Dorsolateral prefrontal cortex (tissue), 122 donors: ENCODE measurements at places on chromosomes 2 and 18. TPM values are rescaled to one million over a fixed set of nuclear protein-coding genes. Genes with fewer than 3 reads are reported as not detected.

Gene ZNF638
- total RNA-seq, result 247 TPM

Gene AQP12A
- not detected for total RNA-seq

Gene DSC3
- total RNA-seq, result not detected

Gene CHST9
- 1.3 TPM for total RNA-seq

Gene NCKAP5
- total RNA-seq, result 21.4 TPM

Gene SPP2
- total RNA-seq, result not detected

Gene HTR2B
- 0.19 TPM for total RNA-seq

Gene CCDC74B
- 7.8 TPM for total RNA-seq

Gene OXER1
- total RNA-seq, result 0.42 TPM

Gene RALBP1
- 54.9 TPM for total RNA-seq

DNA sequence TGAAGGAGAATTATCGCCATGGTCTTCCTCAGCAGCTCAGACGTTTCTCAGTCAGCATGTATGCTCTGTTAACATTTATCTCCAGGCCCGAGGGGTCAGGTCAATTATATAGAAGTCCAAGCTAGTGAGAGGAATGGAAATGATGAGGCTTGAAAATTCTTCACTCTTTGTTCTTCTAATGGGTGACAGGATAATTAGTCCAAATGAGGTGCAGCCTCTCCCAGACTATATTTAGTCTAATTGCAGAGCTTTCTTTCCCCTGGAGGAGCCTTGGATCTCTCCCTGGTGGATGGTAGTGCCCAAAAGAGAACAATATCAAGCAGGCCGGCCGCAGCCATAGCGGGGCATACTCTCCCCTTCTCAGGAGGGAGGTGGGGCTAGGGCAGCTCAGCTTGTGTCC lies 51.4 kb upstream of the DTNB start:
- DNase-seq, result no peak

DNA sequence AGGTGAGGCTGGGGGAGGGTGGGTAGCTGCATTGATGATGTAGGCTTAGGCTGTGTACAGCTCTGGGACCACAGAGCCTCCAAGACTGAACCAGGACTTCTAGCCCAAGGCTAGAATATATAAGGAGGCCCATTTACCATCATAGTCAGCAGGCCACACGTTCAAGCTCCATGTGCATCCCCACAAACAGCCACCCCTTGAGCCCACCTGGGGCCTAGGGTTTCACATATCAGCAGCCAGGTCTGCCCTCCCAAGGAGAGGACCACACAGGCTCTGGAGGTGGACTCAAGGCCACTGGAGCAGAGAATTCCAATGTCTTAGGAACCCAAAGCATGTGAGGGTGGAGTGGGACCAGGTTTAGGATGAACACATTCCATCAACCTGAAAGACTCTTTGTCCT lies 230.5 kb downstream of the TTC32 start:
- DNase-seq, result peak; percentile 50

GRCh38 chr2:144801325-144801724 lies 281.4 kb upstream of the ZEB2 start:
- no peak for DNase-seq

DNA sequence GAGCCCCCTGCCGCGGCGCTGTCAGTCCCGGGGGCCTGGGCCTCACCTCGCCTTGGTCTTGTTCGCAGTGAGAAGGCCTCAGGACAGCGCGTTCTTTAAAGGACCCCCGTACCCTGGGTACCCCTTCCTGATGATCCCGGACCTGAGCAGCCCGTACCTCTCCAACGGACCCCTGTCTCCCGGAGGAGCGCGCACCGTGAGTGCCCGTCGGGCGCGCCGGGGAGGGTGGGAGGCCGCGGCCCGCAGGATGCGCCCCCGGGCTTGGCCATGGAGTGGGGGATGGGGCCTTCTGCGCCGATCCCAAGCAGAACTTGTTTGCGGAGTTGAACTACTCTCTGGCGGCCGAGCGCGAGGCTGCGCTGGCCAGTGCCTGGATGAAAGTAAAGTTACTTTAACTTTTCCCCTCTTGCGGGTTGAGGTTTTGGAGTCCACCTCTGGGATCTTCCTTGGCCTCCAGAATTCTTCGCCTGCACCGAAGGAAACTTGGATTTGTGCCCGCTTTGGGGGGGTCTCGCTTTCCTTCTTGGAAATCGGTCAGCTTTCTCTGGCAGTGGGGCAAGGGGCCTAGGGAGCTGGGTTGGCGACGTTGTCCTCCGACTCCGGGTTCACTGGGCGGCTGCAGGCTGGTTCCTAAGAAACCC lies 1.2 kb downstream of the TCF7L1 start:
- DNase-seq, result no peak

DNA sequence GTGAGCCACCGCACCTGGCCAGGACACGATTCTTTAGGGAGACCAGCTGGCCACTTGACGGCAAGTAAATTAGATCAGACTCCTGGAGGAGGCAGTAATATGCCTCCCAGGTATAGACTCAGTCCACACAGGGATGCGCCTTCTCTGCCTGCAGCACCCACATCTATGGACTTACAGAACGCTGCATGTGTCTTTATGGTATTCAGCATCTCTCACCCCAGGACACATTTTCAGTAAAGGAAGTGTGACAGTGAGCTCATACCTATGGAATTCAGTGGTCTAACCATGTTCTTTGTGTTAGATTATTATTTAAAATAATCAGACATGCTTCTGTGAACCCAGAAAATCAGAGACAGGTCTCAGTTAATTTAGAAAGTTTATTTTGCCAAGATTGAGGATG lies 5.9 kb upstream of the NARS1 start:
- DNase-seq, result no peak

DNA sequence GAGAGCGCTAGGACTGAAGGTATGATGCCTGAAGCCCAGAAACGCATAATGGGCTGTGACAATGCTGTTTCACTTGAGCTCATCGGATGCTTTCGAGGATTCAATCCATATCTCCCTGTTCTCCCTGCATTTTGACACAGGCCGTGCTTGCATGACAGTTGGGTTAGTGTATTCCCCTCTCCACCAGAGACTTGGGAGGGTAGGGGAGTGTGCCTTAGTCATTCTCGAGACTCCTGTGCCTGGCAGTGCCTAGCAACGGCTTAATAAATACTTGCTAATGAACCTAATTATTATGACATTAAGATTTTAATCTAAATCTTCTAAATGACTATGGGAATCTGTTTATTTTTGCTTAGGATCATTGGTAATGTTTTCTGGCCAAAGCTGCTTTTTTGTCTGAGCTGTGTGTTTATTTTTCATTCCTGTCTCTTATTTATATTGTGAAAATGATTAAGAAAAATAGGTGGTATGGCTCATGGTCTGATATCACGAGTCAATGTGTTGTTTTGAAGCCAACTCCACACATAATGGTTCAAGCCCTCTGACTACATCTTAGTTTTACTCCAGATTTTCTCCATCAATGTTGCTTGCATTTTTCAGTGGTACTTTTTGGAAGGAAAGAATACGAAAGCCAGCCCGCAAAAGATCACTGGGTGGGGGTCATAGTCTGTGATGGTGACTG lies 61.3 kb downstream of the NEDD4L start:
- no peak for DNase-seq

- DNase-seq, result peak; percentile 72
Measured at GRCh38 chr2:217836901-217837491, 165.8 kb downstream of the TNS1 start.

GRCh38 chr2:47080888-47081301 lies 74.2 kb downstream of the STPG4 start:
- DNase-seq, result no peak

DNA sequence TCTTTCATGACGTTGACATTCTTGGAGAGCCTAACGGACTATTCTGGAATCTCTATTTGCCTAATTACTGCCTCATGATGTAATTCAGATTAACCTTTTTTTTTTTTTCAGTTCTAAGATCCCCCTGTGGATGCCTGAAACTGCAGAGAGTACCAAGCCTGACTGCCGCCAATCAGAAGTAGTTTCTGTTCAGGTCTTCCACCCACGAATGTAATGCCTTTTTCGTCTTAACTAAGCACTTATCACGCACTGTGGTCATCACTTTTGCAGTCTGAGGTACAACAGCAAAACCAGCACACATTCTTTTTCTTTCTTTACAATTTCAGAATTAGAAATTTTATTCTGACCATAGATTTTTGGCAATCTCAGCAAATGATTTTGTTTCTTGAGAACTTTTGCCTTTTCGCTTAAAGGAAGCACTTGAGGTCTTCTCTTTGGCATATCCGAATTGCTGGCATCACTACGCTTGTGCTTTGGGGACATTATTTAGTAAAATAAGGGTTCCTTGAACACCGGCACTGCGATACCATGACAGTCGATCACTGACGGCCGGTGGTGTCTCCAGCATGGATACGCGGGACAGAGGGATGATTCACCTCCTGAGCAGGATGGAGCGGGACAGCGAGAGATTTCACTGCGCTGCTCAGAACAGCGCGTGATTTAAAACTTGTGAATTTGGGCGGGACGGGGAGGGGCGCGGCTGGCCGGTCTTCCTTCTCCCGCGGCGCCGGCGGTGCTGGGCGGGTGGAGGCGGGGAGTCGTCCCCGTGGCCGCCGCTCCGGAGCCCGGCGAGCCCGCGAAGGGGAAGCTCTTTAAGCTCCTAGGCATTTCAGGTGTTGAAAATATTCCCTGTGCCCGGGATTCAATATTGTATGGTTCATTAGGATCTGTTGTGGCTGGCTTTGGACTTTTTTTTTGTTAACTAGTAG lies 32.0 kb upstream of the GPR55 start:
- DNase-seq, result no peak

DNA sequence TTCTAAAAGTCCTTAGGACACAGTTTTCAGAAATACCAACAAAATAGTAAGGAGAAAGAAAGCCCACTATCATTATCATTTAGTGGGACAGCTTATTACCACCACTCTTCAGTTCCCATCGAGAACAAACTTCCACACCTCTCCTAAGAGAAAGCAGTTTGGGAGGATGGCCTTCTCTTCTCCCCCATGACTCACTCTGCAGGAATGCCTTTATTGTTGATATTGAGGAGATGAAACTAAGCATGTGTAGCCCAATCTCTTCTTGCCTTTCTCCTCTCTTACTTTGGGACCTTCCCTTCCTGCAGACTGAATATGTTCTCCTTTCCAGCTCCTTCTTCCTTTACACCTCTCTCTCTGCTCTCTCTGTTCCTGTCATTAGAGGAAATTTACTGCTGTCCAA lies 30.0 kb upstream of the ERMN start:
- no peak for DNase-seq

GRCh38 chr18:62343316-62343715 lies 18.2 kb downstream of the TNFRSF11A start:
- DNase-seq, result no peak

GRCh38 chr2:208125251-208125650 lies 927 bp upstream of the CRYGD start:
- DNase-seq, result no peak

- DNase-seq, result no peak
Measured at GRCh38 chr18:70337139-70337972, 48.5 kb downstream of the SOCS6 start.

GRCh38 chr2:186949726-186950256 lies 100.8 kb upstream of the ZSWIM2 start:
- no peak for DNase-seq

- peak; percentile 15 for DNase-seq
Measured at GRCh38 chr2:232439758-232440135, 16.2 kb upstream of the ALPI start.

DNA sequence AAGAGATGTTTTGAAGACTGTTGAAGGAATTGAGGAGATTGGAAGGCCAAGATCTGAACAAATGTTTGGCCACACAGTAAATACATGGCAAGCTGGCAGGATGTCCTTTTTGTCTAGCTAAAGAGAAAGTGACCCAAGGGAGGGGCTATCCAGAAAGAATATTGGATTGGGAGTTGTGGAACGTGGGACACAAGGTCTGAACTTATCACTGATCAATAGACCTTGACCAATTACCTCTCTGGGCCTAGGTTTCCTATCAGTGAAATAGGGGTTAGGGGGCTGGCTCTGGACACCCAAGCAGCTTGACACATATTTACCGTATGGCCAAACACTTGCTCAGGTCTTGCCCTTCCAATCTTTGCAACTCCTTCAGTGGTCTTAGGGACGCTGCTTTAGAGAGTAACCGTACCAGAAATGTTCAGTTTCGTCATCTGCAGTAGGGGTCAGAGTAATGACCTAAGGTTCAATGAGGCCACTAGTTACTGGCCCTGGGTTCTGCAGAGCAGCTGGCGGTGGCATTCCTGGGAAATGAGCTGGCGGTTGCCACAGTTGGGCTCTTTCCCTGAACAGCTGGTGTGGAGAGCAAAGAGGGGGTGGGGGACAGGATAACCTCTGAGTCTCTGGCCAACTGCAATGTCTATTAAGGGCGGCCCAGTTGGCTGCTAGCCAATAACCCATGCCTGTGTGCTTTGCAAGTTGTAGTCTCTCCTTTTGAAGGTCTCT lies 70.1 kb upstream of the STPG4 start:
- no peak for DNase-seq

DNA sequence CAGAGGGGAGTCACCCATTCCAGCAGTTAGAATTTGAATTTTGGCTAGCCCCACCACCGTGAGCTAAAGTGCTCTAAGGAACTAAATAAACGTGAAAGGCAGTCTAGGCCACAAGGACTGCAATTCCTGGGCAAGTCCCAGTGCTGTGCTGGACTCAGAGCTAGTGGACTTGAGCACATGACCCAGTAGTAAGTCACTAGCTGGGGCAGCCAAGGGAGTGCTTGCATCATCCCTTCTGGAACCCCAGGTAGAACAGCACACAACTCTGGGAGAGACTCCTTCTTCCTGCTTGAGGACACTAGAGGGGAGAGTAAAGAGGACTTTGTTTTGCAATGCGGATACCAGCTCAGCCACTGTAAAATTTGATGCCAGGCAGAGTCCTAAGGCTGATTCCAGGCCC lies 672.2 kb downstream of the CPS1 start:
- DNase-seq, result no peak

GRCh38 chr2:49770919-49771318 lies 616.6 kb upstream of the FSHR start:
- peak; percentile 64 for DNase-seq

DNA sequence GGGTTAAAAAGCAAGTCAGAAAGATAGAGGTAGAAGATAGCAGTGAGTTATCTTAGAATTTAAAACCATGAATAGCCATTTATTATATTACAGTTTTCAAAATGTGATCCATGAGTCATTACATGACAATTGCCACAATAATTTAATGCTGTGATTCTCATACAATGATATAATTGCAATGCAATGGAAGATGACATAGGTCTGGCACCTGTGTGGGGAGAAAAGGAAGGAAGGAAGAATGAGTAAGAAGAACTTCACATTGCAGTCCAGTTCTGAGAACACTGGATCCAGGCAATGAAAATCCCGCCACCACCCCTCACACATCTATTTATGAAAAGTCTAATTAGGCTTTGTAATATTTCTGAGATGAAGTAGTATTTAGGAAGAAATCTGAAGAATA lies 738.1 kb upstream of the LINC00305 start:
- DNase-seq, result no peak

DNA sequence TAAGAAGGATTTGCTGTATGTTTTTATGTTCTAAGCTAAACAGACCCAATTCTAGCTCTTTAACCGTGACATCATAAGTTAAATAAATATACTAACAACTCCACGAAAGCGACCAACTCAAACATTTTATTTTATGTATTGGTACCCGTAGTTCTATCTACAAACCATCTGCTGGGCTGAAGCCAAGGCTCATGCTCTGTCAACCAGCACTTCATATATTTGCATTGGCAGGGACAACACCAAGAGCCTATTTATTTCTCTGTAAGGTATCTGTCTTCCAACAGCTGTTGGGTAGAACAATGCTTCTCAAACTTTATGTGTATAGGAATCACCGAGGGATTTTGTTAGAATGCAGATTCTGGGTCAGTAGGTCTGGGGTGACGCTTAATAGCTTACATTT lies 64.5 kb downstream of the PID1 start:
- no peak for DNase-seq

GRCh38 chr2:29917781-29918180 lies 3.6 kb downstream of the ALK start:
- no peak for DNase-seq
